ENCODE measurements at places on chromosomes 3 and 15.

GRCh38 chr3:86733257-86733656, 257.7 kb downstream of the VGLL3 start:
- DNase-seq = no peak

- DNase-seq = no peak
These were observed 124.2 kb upstream of the SMAD3 start for GRCh38 chr15:66941108-66941711.

DNA sequence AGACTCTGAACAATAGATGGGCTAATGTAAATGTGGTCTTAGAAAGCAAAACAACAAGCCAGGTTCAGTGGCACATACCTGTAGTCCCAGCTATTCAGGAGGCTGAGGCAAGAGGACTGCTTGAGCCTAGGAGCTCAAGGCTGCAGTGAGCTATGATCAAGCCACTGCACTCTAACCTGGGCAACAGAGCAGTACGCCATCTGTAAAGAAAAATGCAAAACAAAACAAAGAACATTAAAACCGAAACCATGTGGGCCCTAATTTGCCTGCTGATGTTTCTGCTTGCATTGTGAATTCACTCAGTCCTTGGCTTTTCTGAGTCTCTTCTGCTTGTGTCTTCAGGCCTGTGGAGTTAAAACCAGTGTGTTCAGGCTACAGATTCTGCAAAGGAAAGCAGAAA, 56.7 kb downstream of the CCNL1 start:
- DNase-seq = no peak

DNA sequence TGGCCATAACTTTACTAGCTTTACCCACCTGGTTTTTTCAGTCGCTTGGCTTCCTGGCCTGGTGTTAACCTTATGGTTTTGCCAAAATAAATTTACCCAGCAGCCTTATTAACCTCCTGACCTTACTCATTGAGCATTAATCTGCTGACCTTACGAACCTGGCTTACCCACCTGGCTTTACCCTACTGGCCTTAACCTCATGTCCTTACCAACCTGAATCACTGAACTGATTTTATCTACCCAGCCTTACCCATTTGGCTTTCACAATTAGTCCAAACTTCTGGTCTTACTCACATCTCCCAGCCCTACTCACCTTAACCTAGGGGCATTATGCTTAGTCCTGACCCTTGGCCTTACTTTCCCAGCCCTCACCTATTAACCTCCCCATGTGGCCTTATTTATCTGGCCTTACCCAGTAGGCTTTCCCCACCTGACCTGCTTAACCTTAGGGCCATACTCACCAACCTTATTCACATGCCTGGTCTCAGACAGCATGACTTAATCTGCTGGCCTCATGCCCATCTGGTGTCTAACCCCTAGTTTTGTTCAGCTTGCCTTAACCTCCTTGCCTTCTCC, 93.4 kb downstream of the IL12A start:
- DNase-seq = no peak

DNA sequence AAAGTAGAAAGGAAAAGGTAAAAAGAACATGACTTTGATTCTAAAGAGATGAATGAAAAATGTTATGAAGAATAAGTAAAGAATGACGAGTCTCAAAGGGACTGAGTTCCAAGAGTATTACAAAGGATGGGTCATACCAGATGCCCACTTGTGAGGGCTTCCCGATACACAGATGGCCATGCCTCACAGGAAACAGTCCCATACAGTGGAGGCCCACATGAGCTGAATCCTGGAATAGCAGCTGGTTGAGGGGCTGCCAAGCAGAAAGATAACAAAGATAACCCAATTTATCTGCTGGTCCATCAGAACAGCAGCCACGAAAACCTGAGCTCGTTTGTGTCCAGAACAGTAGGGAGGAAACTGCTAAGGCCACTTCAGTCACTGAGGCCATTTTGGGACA, 3.7 kb downstream of the SSR3 start:
- no peak for DNase-seq

GRCh38 chr15:82846621-82847020, 37.2 kb downstream of the WHAMM start:
- DNase-seq = no peak

DNA sequence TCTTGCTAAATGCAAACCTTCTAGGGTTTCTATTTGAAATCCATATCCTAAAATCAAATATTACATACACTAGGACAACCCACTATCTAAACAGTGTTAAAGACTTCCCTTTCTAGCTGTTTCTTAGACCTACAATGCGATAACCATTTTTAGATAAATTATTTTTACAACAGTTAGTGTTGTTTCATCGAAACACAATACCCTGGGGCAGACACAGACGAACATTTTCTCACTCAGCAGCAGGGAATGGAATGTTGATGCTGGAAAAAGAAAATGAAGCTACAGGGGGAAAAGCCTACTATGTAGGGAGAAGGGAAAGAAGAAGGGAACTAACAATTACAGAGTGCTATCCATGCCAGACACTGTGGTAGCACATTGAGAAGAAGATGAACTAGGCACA, 6.0 kb upstream of the HERC1 start:
- no peak for DNase-seq

DNA sequence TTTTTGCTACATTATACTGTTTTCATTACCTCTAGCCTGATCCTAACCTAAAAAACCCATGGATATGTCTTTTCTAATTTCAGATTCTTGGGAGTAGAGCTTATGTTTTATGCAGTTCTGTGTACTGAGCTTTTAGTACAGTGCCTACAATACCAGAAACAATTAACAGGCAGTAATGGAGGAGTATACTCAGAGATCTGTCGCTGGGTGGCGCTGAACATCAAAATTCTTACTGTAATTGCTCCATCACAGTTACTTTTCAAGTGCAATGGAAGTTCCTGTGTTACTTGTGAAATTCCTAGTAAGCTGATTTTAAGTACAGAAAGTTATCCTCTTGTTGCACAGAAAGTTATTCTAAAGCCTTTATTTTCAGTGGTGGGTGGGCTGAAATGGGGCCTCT, 66.9 kb downstream of the RNF13 start:
- peak; percentile 81 for DNase-seq

DNA sequence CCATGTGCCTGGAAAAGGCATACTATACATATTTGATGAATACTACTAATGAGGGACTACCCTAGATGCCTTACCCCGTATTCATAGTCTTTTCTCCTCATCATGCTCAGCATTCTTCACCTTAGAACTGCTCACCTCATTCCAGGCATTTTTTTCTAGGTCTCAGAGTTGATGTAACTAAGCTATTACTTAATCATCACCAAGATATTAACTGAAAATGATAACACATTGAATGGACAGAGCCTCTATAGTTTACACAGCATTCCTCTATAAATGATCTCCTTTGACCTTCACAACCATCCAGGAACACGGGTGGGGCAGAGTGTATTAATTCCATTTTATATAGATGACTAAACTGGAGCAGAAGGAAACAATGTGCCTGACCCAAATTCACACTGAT, 174.1 kb upstream of the DPH6 start:
- no peak for DNase-seq

GRCh38 chr15:101022876-101023275, 103.7 kb downstream of the LRRK1 start:
- DNase-seq = no peak

- no peak for DNase-seq
These were observed 35.4 kb downstream of the SCN5A start for GRCh38 chr3:38614091-38614490.

Data from hematopoietic multipotent progenitor cell treated with erythropoietin and hydrocortisone succinate and interleukin-3 and kit ligand, for 6 days (in vitro differentiated cells).